ENCODE measurements at places on chromosomes 5 and 9.

DNA sequence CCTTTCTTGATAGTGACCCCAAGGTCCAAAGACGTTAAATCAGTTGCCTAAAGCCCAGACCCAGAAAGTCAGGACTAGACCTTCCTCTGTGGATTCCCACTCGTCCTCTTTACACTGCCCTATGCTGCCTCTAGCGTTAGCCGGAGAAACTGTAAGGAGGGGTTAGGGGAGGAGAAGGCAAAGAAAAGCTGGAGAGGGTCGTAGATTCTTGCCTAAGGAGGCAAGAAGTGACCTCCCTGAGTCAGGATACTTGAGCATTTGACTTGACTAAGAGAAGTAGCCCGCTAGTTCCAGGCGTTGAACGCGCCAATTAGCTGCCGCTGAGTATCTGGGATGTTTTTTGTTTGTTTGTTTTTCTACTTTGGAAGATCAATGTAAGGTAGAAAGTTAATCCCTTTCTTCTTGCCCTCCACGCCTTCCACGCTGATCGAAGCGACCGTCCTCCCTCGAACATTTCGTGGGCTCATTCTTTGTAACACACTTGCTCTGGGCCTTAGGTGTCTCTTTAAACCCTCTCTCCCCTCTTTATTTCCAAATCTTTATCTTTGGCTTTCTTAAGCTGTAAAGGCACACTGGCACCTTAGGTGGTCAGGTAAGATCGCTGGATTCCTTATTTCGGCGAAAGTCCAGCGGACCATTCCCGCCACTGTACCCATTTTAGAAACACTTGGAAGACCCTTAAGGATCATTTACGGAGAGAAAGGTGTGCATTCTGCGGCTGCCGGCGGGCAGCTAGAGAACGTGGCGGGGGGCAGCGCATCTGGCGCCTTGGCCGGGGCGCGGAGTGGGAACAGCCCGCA is 5.1 kb upstream of the RGMB start:
- DNase-seq, result no peak

- DNase-seq, result no peak
Observed at GRCh38 chr5:177973066-177973635, 22.9 kb downstream of the PROP1 start.

- DNase-seq, result no peak
Observed at GRCh38 chr5:100827481-100827889, 75.6 kb downstream of the ST8SIA4 start.

GRCh38 chr9:23606107-23606506 is 219.9 kb downstream of the ELAVL2 start:
- no peak for DNase-seq

- DNase-seq, result no peak
Observed at GRCh38 chr5:91092859-91093783, 290.0 kb downstream of the ARRDC3 start.

DNA sequence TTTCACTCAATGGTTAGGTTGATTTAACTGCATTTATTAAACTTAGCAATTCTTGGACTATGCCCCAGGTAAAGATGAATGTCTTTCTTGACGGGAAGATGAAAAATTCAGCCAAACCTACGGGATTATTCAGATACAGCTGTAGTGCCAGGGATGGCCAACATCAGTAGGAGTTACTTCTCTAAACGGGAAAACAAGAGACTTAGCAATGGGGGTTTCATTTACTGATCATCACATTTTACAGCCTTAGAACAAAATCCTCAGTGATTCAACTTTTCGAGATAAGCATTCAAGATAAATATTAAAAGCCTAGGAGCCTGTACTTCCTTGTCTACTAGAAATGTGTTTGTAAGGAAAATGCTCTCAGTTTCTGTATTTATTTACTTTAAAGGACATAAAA is 46.1 kb downstream of the S1PR3 start:
- no peak for DNase-seq

GRCh38 chr5:103624675-103625074 is 62.1 kb upstream of the NUDT12 start:
- no peak for DNase-seq

GRCh38 chr5:97276474-97277120 is 93.5 kb upstream of the RIOK2 start:
- DNase-seq, result no peak

DNA sequence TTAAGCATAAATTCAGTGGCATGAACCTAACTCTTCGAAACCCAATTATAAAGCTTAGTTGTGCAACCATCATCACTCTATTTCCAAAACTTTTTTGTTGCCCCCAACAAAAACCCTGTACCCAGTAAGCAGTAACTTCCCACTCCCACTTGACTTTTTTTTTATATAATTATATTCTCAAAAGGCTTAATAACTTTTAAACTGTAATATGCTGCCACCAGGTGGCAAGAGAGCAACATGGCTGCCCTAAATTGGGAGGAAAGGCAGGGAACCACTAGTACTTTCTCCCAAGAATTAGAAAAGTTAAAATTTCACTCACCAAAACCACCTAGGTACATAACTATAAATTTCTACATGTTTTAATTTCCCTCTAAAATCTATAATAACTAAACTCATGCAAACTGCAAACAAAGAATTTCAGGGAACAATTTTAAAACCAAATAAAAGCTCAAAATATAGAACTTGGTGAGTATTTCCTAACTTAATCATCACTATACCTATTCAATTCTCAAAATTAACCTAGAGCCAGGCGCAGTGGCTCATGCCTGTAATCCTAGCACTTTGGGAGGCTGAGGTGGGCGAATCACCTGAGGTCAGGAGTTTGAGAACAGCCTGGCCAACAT is 50.2 kb upstream of the RNF38 start:
- DNase-seq, result no peak

- no peak for DNase-seq
Observed at GRCh38 chr9:134031783-134032182, 6.5 kb downstream of the BRD3OS start.

DNA sequence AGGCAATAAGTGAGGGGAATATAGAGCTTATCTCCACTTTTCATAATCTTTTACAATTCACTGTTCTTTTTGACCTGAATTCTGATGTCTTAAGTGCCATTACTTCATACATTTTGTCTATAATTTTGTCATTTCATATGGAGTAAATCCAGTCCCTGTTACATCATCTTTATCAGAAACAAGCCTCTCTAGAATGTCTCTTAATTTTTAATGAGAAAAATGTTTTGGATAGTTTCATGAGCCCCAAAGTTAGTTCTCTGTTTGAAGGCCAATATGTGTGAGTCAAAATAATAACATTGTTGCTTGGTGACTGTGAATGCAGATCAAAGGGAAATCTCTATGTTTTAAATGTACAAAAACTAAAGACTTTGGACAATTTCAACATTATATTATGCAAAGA is 329.6 kb upstream of the ARRDC3 start:
- DNase-seq, result no peak

DNA sequence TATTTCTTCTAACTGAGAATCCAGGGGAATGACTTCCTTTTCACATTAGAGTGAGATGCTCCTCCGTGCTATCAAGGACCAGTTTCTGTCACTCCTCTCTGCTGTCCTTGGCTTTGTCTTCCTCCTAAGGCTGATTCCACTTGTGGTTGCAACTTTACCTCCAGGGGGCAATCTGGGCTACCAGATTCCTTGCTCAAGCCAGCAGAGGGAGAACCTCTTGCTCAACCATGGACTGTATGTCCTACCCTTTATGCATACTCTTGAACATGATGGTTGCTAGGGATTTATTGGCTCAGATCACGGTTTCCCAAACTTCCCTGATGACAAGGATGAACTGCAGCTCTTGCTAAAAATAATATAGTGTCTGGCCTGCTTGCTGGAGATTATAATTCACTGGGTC is 24.0 kb downstream of the NNT start:
- DNase-seq, result no peak

DNA sequence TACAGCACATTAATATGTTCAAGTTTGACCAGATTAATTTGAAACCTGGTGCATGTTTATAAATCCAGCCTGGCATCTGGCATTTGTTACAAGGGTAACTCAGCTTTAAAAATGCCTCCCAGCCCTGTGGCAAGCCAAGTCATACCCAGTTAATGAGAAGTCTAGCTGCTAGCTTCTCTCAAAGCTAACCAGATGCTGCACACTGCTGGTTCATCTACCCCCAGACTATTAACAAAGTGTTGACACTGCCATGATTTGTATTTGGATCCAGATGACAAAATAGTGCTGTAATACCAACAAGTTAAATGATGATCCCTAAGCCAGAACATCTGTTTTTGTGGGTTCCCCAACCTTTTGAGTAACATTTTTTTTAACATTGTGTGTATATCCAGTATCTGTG is 573.7 kb upstream of the DAB2 start:
- DNase-seq, result no peak

DNA sequence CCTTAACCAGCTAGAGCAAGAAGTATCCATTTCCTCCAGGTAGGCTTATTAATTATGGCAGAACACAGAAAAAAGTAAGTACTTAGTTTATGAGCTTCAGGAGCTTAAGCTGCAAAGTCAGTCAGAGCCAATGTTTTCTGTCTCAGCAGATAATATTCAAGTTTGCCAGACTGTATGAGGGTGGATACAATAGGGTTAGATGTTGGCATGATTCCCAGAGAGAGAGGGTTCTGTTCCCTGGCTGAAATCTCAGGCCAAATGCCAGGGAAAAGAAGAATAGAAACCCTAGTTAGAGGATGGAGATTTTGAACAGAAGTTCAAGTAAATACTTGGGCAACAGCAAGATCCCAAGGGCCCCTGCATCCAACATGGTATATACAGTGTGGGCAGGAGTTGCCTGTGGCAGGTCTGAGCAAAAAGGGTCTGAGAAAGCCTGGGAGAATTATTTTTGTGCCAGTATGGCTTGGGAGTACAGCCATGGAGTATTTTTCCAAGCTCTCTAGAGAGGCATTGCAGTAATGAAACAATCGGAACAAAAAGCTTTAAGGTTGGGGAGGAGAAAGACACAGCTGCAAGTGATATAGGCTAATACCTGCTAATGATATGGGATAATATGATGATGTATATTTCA is 31.0 kb upstream of the ISOC1 start:
- no peak for DNase-seq

DNA sequence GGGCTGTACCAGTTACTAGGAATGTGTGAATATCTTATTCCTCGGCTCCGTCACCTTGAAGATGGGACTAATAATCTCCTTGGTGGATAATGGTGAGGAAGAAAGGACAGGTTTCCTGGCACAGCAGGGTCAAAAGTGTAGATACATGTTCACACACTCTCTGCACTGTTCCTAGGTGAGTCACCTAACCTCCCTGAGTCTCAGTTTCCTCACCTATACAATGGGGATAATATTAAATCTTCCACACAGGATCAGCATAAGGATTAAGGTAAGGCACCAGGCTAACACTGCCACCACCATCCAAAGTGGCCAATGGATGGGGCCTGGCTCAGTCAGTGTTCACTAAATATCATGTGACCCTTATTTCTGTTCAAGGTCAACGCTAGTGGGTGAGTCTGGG is 66.9 kb downstream of the PSMB7 start:
- DNase-seq, result no peak

GRCh38 chr5:146079695-146080373 is 25.5 kb downstream of the PLAC8L1 start:
- no peak for DNase-seq

DNA sequence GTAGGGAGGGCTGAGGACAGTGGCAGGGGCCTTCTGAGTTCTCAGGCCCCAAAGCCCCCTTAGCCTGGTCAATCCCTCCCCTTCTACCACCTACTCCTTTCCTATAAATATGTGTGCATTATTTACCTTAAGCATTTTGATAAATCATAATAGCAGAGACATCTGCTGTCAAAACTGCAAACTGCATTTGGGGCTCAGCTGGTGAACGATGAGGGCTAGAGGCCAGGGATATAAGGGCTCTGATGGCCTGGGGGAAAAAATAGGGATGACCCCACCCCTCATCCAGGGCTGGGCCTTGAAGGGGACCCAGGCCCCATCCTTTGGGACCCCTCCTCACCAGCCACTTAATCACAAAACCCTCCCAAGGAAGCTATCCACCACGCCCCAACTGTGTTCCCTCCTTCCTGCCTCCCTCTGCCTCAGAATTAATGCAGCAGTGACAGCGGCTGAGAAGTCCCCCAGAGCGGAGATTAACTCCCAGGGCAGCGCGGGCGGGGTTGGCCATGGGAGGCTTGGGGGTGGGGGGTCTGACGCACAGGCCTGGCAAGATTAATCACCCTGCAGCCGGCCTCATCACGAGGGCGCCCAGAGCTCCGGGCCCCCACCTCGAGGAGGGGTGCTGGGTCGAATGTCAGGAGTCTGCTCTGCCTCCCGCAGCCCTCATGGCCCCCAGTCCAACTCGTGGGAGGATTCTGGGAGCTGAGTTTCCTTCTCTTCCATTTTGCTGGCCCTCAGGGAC is 42.1 kb downstream of the CXXC5 start:
- DNase-seq, result no peak

DNA sequence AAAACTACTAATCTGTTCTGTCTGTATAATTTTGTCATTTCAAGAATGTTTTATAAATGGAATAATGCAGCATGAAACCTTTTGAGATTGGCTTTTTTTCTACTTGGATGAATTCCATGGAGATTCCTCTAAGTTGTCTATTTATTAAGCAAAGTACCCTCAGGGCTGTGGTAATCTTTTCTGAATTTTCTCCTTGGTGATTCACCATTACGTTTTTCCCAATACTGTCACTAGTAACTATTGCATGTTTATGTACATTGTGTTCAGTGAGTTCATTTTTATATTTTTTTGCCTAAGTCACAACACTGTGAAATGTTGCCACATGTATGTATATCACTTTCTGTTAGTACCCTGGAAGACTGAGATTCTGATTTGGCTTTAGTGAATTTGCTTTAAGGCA is 177.0 kb upstream of the GRIN3A start:
- no peak for DNase-seq

- DNase-seq, result no peak
Observed at GRCh38 chr5:30324083-30324482, 869.4 kb upstream of the CDH6 start.

GRCh38 chr5:132238169-132238744 is 10.6 kb upstream of the P4HA2 start:
- no peak for DNase-seq

DNA sequence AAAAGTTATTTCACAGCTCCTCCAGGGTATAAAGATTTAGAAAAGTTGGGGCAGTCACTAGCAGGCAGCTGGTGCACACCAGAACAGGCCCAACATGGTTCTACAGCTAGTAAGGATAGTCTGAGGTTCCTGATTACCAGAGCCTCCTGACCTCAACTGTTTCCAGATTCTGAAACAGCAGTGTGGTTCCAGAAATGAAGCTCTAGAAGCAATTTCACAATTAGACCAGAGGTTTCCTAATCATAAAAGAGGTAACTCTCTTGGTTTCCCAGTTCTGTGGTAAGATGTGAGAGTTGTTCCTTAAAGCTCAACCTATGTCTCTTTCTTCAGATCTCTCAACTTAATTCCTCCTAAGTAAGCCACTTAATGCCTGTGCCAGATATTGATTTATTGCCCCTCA is 11.9 kb downstream of the AGTPBP1 start:
- DNase-seq, result no peak

DNA sequence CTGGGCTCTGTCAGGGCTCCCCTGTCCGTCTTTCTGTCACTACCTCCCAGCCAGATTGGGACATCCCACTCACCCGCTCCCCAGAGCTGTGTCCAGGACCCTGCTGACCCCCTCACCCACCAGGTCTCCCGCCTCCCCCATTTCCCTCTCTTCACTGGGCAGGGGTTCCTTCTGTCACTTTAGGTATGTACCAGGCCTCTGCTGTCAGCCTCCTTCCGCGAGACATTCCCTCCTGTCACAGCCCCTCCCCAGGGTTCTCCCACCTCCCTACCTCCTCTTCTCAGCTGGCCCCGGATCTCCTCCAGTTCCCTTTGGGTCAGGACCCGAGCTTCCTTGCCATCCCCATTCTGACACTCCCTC is 488 bp downstream of the POLR1E start:
- no peak for DNase-seq

GRCh38 chr5:56917534-56917933 is 8.1 kb downstream of the SETD9 start:
- DNase-seq, result no peak

GRCh38 chr9:75664597-75664996 is 225.9 kb upstream of the PCSK5 start:
- DNase-seq, result no peak

All from T-helper 22 cell (primary cell).